ENCODE measurements at places on chromosomes 3 and 15.

DNA sequence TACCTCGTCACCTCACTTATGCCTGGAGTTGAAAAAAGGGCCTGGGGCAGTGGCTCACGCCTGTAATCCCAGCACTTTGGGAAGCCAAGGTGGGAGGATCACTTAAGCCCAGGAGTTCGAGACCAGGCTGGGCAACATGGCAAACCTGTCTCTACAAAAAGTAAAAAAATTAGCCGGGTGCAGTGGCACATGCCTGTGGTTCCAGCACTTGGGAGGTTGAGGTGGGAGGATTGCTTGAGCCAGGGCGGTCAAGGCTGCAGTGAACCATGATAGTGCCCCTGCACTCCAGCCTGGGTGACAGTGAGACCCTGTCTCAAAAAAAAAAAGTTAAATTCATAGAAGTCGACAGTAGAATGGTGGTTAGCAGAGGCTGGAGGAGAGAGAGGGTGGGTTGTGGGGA, 4.6 kb upstream of the NEIL1 start:
- DNase-seq = no peak

DNA sequence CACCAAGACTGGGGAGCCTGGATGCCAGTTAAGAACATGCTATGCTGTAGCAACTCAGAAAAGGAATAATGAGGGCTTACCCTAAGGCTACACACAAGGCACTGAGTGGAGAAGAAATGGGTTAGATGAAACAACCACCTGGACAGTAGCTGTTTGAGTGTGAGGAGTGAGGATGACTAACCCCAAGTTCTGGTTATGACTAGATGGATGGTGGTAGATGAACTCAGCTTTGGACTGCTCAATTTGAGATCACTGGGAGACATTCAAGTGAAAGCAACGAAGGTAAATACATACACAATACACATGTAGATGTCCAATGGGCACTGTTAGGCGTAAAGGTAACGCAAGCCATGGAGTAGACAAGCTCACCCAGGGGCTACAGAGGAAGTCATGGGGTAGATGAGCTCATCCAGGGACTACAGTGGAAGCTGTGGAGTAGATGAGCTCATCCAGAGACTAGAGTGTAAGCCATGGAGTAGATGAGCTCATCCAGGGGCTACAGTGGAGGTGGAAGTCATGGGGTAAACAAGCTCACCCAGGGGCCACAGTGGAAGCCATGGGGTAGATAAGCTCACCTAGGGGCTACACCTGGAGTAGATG, 98.3 kb downstream of the ANO10 start:
- DNase-seq = no peak

DNA sequence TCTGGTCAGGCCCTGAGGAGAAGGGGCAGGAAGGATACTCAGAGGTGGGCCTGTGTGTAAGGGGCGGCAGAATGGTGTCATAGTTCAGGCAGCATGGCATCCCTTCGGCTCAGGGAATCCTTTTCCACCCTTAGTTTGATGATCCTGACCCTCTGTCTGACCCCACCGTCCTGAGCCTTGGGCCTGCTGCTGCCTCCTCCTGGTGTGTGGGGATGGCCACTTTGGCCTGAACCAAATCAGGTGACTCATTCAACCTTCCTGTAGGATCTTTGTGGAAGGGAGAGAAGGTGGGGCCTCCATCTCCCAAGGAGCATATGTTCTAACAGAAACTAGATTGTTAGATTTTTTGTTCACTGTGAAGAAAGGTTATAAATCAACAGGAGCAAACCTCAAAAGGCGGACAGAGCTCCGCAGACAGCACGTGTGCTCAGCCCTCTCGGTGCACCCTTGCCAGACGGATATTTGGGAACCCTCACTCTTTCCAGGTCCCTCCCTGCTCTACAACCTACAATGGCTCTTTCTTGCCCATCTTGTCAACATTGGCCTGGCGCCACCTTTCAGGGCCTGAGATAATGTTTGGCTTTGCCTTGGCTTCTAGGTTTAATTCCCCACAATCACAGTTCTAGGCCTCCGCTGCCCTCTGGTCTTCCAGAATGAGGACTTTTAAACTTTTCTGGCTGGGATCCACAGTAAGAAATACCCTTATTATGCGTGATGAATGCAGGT, 21.7 kb downstream of the THSD4 start:
- no peak for DNase-seq

DNA sequence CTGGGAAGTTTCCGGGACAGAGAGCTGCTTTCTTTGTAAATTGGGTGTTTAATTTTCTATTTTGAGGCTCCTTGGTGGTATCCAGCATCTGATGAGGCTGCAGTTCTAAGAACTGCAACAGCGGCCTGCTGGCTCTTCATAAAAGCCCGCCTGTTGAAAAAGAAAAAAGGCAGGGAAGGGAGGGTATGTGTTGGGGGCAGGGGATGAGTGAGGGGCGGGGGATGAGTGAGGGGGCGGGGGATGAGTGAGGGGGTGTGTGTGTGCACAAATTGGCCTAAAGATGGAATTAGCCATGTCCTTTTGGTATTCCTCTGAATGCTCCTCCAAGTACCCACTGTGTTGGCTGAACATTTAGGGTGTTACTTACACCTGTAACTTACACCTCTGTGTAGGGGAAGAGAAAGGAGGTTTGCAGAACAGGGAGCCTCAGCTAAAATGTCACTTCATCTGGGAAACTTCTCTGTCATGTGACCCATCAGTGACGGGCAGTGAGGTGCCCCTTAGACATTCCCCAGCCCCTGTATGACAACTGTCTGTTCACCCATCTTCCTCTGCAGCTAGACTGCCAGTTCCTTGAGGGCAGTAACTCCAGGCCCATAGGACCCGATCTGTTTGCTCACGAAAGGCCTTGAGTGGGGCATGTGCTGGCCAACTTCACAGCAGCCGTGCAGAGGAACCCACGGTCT, 57.6 kb downstream of the LRIG1 start:
- DNase-seq = no peak

DNA sequence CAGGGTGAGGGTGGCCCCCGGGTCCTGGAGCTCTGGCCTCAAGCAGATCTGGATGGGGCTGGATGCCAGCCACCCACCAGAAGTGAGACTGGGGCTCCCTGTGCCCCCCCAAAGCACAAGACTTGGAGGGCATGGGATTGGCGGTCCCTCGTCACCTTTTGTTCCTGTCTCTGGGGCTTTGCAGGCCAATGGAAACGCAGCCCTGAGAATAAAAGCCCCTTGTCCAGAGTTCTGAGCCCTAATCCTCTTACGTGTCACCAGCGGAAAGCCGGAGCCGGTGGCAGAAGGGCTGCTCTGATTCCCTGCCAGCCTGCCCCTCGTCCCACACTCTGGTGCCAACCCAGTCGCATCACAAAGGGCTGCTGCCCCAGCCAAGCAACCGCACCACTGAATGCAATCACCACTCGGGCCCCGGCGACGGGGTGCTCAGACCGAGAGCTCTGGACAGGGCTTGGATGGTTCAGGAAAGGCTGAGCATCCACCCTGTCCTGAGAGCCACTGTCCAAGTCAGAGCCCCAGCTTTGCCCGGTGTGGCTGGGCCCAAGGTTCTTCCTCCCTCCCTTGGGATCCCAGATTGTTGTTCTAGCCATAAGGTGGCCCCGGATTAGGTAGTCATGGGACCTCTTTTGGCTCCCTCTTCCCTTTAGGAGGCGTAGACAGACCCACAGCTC, 22.8 kb upstream of the ELP6 start:
- no peak for DNase-seq

DNA sequence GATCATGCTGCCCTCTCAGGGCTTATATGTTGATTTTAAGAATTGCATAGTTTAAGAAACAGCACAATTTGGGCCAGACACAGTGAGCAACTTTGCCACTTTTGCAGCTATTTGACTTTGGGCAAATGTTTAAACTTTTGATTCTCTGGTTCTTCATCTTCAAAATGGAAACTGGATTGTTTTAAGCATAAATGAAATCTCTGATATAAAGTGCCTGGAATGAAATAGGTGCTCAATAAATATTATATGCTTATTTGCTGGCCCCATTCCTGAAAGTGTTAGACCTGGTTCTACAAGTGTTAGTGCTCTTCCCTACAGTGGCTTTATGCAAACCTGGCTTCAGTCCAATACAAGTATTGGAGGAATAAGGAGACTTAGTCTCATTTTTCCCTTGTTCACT, 33.1 kb upstream of the TSC22D2 start:
- DNase-seq = no peak

- no peak for DNase-seq
Measured at GRCh38 chr3:127732303-127732702, 59.6 kb downstream of the ABTB1 start.

DNA sequence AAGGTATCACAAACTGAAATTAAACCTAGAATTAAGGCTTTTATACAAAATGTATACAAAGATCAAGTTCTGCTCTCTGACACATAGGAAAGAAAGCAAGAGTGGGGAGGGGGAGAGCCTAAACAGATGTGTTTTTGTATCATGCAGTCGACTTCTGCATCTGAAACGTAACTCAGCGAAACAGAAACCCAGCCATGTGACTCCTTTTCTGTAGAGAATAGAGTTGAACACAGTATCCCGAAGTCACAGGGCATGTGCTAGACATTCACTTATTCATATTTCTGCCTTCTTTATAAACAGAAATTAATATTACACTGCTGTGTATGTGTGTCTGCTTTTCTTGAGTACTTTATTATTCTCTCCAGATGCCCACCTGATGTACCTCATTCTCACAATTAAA, 121.0 kb downstream of the PDZRN3 start:
- DNase-seq = no peak

Data from fibroblast of the conjunctiva (primary cell).